ENCODE measurements at places on chromosomes 1 and 21. TPM values are rescaled to one million over a fixed set of nuclear protein-coding genes. Genes with fewer than 3 reads are reported as not detected.
A peak's percentile ranks its signal among the peaks of the same experiment; 100 is the strongest.

DNA sequence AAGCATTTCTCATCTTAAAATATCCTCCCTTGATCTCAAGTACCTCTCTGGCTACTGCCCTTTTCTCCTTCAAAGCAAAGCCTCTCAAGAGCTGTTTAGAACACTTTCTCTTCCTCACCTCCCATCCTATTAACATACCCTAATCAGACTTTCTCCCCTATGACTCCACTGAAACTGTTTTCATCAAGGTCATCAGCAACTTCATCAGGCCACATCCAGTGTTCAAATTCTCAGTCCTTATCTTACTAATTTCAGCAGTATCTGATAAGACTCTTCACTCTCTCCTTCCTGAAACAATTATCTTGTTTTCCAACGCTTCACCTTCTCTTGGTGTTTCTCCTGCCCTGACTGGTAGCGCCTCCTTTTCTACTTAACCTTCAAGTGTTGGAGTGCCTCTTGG is 1.5 kb upstream of the RAP1A start:
- H3K36me3 ChIP-seq, result no peaks in the 10 kb centered on the region
- no peaks in the 10 kb centered on the region for H3K27me3 ChIP-seq
- peaks cover 31% of the 10 kb centered on the region for H3K4me1 ChIP-seq
- H3K4me3 ChIP-seq, result peak overlapping the region; percentile 60
- no peak for DNase-seq

FCAMR gene
- total RNA-seq, result not detected

GRCh38 chr21:15057285-15057684 is 7.5 kb downstream of the NRIP1 start:
- no peaks in the 10 kb centered on the region for H3K27me3 ChIP-seq
- peak overlapping the region; percentile 1 for H3K27ac ChIP-seq
- DNase-seq, result no peak
- peaks cover 84% of the 10 kb centered on the region for H3K4me1 ChIP-seq

DNA sequence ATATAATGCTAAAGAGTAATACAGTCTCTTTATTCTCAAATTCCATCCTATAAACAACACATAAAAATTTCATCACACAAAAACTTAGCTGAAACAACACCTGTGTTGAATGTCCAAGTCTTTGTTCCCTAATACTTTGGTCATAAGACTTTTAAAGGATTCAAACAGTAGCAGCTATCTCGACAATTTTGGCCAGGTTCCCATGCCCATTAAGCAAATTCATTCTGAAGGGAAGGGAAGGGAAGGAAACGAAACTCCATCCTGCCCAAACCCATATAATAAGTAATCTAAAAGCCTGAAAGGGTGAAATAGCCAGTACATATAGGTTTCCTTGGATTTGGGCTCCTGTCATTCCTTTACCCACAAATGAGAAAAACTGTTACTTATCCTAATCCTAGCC is 7.5 kb downstream of the IVNS1ABP start:
- no peak for DNase-seq
- no peak overlapping the region for H3K27ac ChIP-seq
- no peak overlapping the region for H3K4me3 ChIP-seq

- DNase-seq, result no peak
- peaks cover 5% of the 10 kb centered on the region for H3K27me3 ChIP-seq
- peaks cover 83% of the 10 kb centered on the region for H3K4me1 ChIP-seq
- H3K4me3 ChIP-seq, result no peak overlapping the region
Observed at GRCh38 chr1:156664767-156665411, 12.3 kb downstream of the NES start.
